ENCODE measurements at places on chromosomes 6 and 20.

- DNase-seq = no peak
Measured at GRCh38 chr6:97535800-97536199, 252.8 kb upstream of the MMS22L start.

- no peak for DNase-seq
Measured at GRCh38 chr6:169292338-169293124, 38.9 kb upstream of the THBS2 start.

GRCh38 chr6:44663860-44664634, 276.5 kb downstream of the CDC5L start:
- no peak for DNase-seq

DNA sequence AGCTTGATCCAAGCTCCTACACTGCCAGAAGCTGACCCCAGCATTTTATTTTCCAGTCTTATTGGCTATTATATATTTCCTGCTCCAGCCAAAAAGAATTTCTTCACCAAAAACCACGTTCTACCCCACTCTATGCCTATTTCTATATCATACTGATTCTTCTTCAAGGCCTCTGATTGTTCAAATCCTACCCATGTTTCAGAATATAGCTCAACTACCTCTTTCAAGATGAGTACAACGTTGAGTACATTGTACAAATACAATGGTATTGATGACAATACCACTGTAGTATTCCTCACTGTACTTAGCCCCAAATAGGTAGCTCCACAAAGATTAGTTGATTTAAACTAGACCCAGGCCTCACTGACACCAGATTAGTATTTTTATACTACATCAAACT, 31.0 kb downstream of the ASCC3 start:
- no peak for DNase-seq

GRCh38 chr6:4486568-4487315, 289.5 kb upstream of the CDYL start:
- DNase-seq = no peak
